Activated T-cell treated with anti-CD3 and anti-CD28 coated beads, Interleukin-2, amount 50 U/mL, for 48 hours (primary cell): ENCODE measurements at places on chromosomes 7 and 10.

DNA sequence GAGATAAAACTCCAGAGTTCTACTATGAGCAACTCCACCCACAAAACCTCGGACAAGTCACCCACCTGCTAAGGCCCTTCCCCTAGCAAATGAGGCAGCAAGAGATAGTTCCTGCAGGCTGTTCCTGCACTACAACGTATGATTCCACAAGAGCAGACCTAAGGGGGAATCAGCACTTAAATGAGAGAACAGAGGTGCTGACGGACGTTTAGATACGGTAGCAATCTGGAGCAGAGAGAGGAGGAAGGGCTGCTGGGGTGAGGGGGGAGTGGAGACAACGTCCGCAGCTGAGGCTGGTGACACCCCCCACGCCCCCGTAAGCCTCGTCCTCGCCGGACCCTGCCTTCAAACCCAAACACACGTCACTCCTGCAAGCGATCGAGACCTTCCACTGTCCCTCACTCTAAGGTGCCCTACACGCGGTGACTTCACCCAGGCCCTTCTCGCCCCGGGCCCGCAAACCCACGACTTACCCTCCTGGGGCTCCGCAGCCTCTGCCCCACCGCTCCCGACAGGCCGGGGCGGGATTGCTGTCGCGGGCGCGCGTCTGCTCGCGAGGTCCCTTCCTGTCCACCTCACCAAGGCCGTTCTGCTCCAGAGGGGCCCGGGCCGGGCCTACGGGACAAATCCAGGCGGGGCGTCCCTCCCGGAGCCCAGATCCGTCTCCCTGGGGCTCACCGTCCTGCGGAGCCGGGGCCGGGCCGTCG, 635 bp downstream of the ZNF12 start:
- peak; percentile 51 for DNase-seq

DNA sequence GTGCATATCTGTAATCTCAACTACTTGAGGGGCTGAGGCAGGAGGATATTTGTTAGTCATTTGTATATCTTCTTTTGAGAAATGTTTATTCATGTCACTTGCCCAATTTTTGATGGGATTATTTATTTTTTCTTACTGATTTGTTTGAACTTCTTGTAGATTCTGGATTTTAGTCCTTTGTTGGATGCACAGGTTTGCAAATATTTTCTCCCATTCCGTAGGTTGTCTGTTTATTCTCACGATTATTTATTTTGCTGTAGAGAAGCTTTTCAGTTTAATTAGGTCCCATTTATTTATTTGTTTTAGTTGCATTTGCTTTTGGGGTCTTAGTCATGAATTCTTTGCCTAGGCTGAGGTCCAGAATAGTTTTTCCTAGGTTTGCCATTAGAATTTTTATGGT, 44.1 kb upstream of the OSBPL3 start:
- DNase-seq: no peak

GRCh38 chr7:75809396-75809795, 4.2 kb downstream of the CCL24 start:
- no peak for DNase-seq

DNA sequence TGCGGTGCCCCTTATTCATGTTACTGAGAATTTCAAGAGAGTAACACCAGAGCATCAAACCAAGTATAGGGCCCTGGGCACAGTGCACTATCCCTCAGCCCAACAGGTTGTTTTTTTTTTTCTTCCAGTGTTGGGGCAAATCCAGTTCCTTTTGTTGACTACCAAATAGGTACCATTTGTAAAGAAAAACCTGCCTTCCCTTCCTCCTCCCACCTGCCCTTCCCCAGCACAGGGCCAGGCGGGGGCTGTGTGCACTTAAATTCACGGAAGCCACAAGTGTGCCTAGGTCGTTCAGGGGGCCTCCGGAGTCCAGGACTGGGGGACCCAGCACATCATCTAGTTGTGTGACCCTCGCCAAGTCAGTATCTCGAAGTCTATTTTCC, 595 bp upstream of the SFXN4 start:
- peak; percentile 38 for DNase-seq

DNA sequence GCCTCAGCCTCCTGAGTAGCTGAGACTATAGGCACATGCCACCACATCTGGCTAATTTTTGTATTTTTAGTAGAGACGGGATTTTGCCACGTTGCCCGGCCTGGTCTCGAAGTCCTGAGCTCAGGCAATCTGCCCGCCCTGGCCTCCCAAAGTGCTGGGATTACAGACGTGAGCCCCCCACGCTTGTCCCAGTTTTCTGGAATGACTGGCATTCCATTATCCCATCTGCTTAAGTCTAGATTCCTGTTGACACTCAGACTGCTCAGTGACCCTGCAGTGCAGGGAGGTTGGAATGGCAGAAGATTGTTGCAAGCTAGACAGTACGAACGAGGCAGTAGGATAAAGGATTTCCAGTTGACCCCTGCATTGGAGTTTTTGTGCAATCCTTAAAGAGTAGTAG, 135.1 kb upstream of the NPS start:
- DNase-seq: no peak

DNA sequence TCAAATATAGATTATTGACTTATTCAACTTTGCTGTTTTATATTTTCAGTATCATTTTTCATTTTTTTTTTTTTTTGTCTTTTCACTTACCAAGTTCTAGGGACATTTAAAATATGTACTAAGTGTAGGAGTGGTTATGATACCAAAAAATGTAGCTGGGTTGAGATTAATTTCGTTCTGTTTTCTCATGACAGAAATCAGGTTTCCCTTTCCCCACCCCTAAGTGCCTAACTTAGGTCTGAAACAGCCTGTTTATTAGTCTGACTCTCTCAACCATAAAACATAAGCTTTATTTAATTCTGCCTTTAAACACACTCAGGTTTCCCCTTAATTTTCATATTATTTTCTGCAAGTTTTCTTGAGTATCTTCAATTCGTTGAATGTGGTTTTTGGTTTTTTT, 22.1 kb downstream of the TMEM106B start:
- no peak for DNase-seq

GRCh38 chr7:91093181-91093580, 171.1 kb upstream of the FZD1 start:
- no peak for DNase-seq

DNA sequence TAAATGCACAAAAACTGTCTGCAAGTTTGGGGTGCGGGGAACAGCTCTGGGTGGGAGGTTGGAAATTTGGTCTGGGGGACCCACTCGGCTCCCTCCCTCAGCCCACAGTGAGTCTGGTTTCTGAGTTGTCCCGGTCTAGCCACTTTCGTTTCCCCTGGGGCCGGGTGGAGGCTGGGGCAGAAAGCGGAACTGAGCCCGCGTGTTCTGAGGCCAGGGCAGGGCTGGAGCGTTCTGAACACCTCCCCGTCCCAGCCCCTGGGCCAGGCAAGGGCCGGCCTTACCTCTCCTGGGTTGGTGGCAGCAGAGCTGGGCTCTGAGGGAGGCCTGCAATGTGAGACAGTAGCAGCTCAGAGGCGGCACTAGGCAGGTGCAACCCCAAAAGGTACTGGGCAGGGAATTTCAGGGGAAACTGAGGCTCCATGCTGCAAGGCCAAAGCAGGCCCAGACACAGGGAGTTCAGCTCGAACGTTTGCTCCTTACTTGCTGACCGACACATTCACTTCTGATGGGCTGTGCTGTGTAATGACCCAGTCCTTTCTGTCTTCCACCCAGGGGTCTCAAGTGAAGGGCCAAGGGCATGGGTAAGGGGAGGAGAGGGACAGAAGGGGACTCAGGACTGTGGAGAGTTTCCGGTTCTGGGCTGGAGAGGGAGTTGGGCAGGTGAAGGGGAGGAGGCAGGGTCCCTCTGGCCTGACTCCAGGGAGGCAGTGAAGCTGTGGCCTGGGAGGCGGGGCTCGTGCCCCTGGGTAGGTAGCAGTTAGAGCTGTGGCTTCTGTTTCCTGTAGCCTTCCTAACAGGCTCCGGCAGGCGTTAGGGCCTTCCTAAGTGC, 3.0 kb downstream of the IRF5 start:
- DNase-seq: no peak

- DNase-seq: no peak
Measured at GRCh38 chr10:91389636-91390512, 20.3 kb upstream of the HECTD2 start.

DNA sequence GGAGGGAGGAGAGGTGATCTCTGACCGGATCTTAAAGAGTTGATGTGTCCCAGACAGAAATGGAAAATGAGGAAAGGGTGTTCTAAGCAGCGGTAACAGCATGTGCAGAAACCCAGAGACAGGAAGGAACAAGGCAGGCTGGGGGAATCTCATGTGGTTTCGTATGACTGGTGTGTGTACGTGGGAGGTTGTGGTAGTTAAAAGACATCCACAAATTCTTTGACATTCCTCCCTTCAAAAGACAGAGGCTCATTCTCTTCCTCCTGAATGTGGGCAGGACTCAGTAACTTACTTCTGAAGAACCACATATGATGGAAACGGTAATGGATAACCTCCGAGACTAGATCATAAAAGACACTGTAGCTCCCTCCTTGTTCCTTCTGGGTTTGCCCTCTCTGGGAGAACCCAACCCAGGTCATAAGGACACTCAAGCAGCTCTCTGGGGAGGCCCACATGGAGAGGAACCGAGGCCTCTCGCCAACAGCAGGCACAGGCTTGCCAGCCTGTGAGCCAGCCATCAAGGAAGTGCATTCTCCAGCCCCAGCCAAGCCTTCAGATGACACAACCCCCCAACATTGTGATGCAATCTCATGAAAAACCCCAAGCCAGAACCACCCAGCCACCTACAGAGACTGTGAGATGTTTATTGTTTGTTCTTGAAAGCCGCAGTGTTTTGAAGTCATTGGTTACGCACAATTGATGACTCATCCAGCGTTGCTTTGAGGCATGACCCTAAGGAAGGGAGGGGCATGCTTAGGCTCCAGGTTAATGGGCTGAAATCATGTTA, 116.0 kb downstream of the SLIT1 start:
- peak; percentile 28 for DNase-seq

- no peak for DNase-seq
Measured at GRCh38 chr7:98807068-98808048, 62.5 kb downstream of the TMEM130 start.

- peak; percentile 59 for DNase-seq
Measured at GRCh38 chr10:80599424-80599847, 61.7 kb downstream of the SH2D4B start.

- no peak for DNase-seq
Measured at GRCh38 chr10:129774082-129774735, 189.9 kb downstream of the EBF3 start.

- DNase-seq: no peak
Measured at GRCh38 chr10:75095631-75096030, 15.8 kb upstream of the SAMD8 start.

GRCh38 chr7:141704112-141704511, 2.1 kb upstream of the DENND11 start:
- DNase-seq: no peak

- DNase-seq: no peak
Measured at GRCh38 chr7:68857571-68857970, 740.7 kb upstream of the AUTS2 start.

GRCh38 chr10:132497063-132497680, 40.4 kb upstream of the INPP5A start:
- DNase-seq: no peak

GRCh38 chr7:98022531-98022930, 32.5 kb upstream of the OCM2 start:
- no peak for DNase-seq

GRCh38 chr10:59892697-59893096, 13.7 kb downstream of the CCDC6 start:
- DNase-seq: no peak

DNA sequence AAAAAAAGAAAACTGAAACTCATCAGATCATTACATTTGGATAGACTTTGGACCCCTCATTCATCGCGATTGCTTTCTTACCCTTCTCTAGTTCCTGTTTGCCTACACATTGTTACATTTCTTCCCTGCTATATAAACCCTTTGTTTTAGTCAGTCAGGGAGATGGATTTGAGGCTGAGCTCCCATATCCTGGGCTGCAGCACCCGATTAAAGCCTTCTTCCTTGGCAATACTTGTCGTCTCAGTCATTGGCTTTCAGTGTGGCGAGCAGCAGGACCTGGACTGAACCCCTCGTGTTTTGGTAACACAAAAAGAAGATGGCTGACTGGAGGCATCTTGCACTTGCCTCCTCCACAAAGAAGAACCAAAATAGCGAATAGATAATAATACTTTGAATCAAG, 34.1 kb upstream of the ELOVL3 start:
- DNase-seq: no peak

DNA sequence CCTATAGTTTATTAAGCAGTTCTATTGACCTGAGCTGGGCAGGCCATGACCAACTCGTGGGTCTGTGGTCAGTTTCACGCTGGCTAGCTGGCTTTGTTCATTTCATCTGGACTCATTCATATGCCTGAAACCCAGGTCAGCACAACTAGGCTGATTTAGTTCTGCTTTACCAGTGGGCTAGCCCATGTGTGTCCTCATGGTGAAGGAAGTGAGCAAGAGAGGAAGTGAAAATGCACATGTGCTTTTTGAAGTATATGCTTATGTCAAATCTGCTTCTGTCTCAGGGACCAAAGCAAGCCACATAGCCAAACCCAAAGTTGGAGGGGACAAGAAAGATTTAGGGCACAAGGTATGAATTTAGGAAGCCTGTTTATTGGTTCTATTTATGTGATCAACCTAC, 154.5 kb downstream of the RNF133 start:
- no peak for DNase-seq
